Stimulated activated CD8-positive, alpha-beta memory T cell treated with anti-CD3 and anti-CD28 coated beads, Interleukin-4, amount 100 ng/mL, for 4 hours (primary cell): ENCODE measurements at places on chromosomes 6 and 20.

- no peak for DNase-seq
These were observed 4.4 kb upstream of the LYRM2 start for GRCh38 chr6:89642956-89643355.

GRCh38 chr6:114430534-114431124 lies 87.8 kb upstream of the HS3ST5 start:
- no peak for DNase-seq

- DNase-seq, result no peak
These were observed 544 bp downstream of the SMIM29 start for GRCh38 chr6:34248198-34248726.

- no peak for DNase-seq
These were observed 454.5 kb upstream of the ID4 start for GRCh38 chr6:19382676-19383075.
